ENCODE measurements at places on chromosomes 13 and 19.

DNA sequence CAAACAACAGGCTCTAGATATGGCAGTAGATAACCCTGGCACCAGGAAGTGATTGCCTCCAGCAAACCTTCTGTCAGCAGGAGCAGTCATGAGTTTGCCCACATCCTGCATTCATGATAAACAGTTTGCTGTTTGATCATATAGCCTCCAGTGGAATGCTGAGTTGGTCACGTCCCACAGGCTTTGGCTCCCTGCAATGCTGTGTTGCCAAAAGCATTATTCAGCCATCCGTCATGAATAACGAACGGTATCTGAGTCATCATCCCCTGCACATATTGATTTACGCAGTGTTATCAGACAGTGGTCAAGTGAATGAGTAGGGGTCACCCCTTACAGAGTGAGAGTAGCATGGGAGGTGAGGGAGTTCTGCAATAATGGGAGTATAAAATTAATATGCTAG lies 21.9 kb upstream of the ZNF432 start:
- peak; percentile 74 for DNase-seq

DNA sequence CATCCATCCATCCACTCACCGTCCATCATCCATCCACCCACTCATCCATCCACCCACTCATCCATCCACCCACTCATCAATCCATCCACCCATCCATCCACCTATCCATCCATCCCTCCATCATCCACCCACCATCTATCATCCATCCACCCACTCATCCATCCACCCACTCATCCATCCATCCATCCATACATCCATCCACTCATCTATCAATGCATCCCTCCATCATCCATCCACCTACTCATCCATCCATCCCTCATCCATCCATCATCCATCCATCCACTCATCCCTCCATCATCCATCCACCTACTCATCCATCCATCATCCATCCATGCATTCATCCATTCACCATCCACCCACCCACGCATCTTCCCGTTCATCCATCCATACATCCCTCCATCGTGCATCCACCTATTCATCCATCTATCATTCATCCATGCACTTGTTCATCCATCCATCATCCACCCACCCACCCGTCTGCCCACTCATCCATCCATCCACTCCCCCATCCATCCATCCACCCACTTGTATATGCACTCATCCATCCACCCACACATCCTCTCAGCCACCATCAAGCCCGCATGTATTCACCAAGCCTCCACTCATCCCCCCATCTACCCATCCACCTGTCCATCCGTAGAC lies 3.6 kb downstream of the STAP2 start:
- no peak for DNase-seq

GRCh38 chr19:39735688-39736087 lies 2.1 kb downstream of the CLC start:
- DNase-seq = no peak

DNA sequence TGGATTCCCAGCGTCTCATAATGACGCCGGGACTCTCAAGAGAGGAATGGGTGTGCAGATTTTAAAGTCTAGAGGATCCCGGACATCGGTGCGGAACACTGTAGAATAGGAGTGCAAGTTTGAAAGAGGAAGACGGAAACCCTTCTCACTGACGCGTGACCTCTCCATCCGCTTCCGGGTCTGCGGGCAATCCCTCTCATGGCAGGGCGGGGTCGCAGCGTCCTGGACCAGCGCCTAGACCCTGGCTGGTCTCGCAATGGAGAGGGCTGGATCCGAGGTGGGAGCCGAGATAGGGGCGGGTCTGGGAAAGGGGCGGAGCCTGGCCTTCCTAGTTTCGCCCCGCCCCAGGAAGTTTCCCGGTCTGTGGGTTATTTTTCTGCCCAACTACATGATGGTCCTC lies 4.6 kb upstream of the ZNF845 start:
- DNase-seq = peak; percentile 77

DNA sequence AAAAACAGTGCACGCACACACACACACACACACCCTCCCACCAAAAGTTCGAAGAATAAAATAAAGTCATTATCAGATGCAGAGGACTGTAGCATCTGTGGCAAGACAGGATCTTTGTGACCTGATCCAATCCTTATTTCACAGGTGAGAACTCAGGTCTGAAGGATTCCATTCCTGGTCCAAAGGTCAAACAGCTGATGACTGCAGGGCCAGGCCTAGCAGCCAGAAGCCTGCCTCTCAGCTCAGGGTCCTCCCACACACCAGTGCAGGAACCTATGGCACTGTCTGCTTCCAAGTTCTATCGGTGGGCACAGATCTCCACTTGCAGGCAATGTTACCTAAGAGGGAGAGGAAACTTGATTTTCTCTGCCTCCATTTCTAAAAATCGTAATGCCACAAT lies 57.5 kb downstream of the SERP2 start:
- DNase-seq = no peak

DNA sequence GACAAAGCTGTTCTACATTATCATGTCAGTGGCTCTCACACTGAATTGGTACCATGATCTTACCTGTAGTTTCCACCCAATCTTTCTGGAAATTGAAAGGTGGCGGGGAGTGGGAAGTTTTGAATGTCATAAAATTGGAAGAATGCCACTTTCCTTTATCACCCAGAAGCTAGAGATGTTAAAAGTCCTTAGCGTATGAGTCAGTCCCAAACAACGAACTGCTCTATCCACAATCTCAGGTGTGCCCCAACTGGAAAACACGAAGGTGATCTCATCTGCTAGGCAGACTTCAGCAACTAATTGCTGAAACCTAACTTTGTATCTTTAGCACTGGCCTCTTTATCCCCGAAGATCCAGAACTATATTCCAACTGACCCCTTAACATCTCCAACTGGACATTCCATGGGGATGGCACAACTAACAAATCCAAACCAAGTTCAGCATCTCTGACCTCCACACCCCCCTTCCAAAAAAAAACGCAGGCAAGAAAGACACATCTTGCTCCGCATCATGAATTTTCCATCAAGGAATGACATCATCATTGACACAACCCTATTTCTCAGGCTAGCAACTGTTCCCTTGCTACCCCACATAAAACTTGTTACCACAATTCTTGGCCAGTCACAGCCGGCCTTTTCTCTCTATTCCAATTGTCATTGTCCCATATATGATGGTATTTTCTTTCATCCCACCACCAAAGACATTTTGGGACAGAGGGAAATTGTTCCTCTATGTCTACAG lies 175.4 kb downstream of the KLF12 start:
- DNase-seq = no peak

DNA sequence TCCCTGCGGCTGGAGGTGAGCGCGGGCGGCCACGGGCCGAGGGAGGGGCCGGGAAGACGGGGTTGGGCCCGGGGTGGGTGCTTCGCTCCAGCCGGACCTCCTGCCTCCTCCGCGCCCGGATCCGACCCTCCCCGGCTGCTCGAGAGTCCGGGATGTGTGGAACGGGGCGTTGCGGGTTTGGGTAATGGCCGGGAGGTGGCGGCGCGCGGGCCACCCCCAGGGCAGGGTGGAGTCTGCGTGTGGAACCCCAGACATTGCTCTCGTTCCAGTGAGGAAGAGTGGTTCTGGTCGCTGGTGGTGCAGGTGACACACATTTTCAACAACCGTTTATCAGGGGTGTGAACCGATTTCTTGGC lies 38.8 kb downstream of the ARHGEF7 start:
- DNase-seq = peak; percentile 45

DNA sequence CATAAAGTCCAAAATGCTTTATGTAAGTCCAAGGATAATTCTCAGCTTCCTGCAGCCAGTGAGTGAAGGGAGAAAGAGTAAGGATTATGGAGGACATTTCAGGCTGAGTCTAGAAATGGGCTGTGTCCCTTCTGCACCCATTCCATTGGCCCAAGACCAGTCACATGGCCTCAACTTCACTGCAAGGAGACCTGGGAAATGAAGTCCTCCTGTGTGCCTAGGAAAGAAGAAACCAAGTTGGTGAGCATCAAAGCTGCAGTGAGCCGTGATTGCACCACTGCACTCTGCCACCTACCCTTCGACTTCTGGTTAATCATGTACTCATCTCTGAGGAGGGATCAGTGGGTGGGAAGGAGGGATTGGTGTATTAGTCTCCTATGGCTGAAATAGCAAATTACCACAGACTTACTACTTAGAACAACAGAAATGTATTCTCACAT lies 3.6 kb upstream of the CD37 start:
- DNase-seq = peak; percentile 57
